Tongue (tissue), 3 donors: ENCODE measurements at places on chromosomes 3 and 15.

DNA sequence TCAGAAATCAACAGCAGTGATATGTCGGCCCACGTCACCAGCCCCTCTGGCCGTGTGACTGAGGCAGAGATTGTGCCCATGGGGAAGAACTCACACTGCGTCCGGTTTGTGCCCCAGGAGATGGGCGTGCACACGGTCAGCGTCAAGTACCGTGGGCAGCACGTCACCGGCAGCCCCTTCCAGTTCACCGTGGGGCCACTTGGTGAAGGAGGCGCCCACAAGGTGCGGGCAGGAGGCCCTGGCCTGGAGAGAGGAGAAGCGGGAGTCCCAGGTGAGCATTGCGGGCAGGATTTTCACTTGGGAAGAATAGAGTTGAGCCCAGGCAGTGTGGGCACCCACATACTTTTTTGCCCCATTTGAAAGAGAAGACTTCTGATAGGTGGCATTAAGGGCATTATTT, 57.4 kb downstream of the DNASE1L3 start:
- no peak for DNase-seq

DNA sequence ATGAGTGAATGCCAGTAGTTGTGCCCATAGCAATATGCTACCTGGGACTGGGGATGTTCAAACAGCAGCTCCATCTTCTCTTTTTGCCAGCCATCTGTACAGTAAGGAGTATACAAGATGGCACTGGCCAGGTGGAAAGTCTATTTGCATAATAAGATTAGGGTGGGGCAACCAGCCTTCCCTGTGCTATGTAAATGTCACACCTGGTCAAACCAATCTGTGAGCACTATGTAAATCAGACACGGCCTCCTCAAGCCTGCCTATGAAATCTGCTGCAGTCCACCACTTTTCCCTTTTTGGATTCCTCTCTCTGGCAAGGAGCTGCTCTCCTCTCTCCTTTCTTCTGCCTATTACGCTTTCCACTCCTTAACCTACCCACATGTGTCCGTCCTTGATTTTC, 53.0 kb downstream of the C3orf80 start:
- no peak for DNase-seq

- no peak for DNase-seq
These were observed 48.1 kb upstream of the PGPEP1L start for GRCh38 chr15:99055555-99056134.

- peak; percentile 65 for DNase-seq
These were observed 770.2 kb upstream of the ALCAM start for GRCh38 chr3:104596551-104596950.

DNA sequence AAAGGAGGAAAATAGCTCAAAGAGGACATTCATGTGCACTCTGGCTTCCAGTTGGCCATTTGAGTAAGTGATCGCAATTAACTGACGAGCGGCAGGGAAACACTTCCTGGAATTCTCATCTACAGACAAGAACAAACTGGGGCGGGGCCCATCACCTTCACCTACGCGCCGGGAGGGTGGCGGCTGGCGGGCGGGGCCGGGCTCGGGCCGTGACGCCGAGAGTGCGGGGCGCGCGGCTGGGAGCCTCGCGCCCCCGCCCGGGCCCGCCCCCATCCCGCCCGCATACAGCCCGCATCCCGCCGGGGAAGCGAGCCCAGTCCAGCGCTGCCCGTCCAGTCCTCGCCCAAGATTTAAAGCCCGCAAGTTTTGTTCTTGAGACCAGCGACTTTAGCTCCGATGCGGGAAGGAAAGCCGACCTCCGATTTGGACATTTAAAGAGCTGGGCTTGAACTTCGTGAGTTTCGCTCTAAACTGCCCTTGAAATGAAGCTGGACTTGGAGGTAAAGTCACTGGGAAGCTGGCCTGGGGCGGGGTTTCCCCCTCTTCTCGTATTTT, at the start of gene B3GNT5:
Gene B3GNT5 (plus strand): TSS at position 281 of the 555 bp plus-strand sequence. CDS start 16,546 bp downstream, outside the sequence.
- peak; percentile 55 for DNase-seq

GRCh38 chr3:179542375-179542774, 20.4 kb upstream of the ACTL6A start:
- DNase-seq, result no peak

GRCh38 chr3:181724192-181724965, 12.7 kb downstream of the SOX2 start:
- peak; percentile 23 for DNase-seq

- DNase-seq, result no peak
These were observed 579.5 kb downstream of the PDCD6IP start for GRCh38 chr3:34377961-34378360.

DNA sequence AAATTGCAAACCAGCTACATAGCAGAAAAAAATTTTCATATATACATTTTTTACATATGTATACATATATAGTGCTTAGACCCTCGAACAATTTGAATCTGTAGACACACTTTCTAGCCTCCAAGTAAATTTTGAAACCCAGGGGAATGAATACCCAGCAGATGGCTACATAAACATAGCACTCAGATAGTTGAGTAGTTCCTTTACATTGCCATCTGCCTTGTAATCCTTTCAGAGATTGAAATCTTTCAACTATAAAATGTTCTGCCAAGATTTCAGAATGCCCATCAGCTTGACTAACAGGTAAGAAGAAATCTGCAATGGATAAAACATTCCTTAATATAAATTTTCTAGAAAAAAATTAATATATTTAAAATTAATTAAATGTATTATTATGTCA, 1333.5 kb upstream of the CADM2 start:
- DNase-seq, result no peak

GRCh38 chr3:186583831-186584230, 13.3 kb downstream of the DNAJB11 start:
- no peak for DNase-seq

DNA sequence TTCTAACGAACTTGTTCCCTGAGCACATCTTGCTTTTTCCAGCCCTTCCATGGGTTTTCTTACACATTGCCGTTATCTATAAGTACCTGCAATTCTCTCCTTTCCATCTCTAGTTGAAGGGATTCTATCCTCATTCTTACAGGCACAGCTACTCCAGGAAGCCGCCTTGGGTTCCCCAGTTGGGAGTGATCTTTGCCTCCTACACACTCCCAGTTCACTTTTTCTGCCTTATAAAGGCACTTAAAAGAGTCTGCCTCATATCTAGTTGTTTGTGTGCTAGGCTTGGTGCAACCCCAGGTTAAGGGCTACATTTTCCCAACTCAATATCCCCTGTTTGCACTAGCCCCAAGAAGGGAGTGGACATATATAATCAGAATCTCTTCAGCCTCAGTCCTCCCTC, 44.0 kb upstream of the IREB2 start:
- no peak for DNase-seq

GRCh38 chr15:71458089-71458660, 342.9 kb downstream of the THSD4 start:
- DNase-seq, result no peak

- no peak for DNase-seq
These were observed 51.4 kb downstream of the NMD3 start for GRCh38 chr3:161272524-161272923.

DNA sequence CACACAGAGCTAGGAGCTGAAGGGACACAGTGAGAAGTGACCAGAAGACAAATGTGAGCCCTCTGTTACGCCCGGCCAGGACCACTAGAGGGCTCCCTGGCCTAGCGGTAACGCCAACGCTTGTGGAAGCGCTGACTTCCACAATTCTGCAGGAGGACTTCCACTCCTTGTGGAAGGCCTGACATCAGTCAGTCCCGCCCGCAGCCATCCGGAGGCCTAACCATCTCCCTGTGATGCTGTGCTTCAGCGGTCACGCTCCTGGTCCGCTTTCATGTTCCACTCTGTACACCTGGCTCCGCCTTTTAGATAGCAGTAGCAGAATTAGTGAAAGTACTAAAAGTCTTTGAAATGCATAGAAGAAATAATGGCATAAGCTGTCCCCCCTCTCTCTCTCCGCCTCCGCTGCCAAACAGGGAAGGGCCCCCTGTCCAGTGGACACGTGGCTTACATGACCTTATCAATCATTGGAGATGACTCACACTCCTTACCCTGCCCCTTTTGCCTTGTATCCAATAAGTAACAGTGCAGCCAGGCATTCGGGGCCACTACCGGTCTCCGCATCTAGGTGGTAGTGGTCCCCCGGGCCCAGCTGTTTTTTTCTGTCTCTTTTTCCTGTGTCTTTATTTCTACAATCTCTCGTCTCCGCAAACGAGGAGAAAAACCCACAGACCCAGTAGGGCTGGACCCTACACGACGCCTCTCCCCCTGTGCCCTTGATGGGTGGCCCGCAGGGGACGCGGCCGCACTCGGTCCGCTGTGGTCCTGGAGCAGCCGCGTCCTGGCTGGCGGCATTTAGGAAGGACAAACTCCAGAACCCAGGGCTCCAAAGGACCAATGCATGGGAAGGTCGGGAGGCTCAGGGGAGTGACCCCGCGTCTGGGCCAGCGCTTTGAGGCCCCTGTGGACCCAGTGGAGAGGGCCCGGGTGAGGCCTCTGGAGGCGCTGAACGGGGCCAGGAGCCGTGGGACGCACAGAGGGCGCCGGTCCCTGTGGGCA, 27.0 kb upstream of the RPL32 start:
- peak; percentile 94 for DNase-seq

GRCh38 chr15:56028430-56028829, 35.0 kb upstream of the NEDD4 start:
- DNase-seq, result no peak

GRCh38 chr3:141784531-141784930, 21.3 kb downstream of the GRK7 start:
- no peak for DNase-seq

GRCh38 chr3:4290272-4290893, 12.8 kb upstream of the SETMAR start:
- DNase-seq, result peak; percentile 68

- peak; percentile 77 for DNase-seq
These were observed 54.2 kb upstream of the TMCO5A start for GRCh38 chr15:37880009-37880834.
